Suppressor macrophage (primary cell): ENCODE measurements at places on chromosomes 7 and 10.

DNA sequence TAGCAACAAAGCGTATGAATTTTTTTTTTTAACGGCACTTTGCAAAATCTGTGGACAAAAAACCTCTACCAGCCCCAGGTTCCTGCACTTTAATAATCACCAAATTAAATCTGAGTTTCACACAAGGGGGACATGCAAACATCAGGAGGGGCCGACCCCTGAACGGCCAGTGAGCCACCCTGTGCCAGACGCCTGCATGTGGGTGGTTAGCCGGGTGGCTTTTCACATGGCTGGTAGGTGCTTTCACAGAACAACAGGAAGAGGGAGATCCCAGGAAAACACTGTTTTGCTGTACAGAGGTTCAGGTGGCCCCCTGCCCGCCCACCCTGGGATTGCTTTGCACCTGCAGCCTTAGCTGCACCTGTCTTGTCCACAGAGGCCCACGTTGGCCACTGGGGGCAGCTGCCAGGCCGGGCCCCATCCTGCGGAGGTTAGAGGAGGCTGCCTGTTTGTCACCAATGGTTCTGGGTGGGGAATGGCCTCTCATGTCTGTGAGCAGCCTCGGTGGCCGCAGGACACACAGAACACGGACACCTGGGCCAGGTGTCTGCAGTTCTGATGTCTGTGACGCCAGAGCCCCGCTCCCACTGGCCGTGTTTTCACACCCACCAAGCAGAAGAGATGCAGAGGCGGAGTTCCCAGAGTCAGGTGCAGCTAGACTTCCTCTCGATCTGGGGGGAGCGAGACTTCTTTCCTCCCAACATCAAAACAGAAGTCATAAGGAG, 107.7 kb downstream of the FAM53B start:
- DNase-seq: no peak

- DNase-seq: no peak
These were observed 157.1 kb downstream of the BBS9 start for GRCh38 chr7:33286501-33286900.

DNA sequence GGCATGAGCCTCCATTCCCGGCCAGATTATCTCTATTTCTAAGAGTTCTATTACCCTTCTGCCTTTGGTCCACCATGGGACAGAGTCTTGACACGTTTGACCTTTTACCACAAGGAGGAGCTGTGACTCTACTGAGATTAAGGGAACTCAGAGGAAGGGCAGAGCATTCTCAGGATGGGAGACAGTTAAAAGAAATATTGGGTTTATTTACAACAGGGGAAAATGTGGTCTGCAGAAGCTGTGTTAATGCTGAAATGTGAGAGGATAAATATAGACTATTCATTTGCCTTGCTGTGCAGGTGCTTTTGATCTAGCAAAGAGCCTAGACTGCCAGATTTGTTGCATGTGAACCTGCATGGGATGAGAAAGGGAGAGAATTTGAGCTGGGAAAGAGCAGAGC, 45.8 kb upstream of the PRSS58 start:
- peak; percentile 43 for DNase-seq

- peak; percentile 85 for DNase-seq
These were observed 108.5 kb upstream of the TMEM168 start for GRCh38 chr7:112898432-112899290.

GRCh38 chr10:91762878-91763277, 35.3 kb upstream of the TNKS2 start:
- DNase-seq: no peak

- no peak for DNase-seq
These were observed 99.8 kb downstream of the CCDC71L start for GRCh38 chr7:106561151-106561550.

- DNase-seq: peak; percentile 76
These were observed 14.9 kb downstream of the DUSP5 start for GRCh38 chr10:110512461-110513187.

DNA sequence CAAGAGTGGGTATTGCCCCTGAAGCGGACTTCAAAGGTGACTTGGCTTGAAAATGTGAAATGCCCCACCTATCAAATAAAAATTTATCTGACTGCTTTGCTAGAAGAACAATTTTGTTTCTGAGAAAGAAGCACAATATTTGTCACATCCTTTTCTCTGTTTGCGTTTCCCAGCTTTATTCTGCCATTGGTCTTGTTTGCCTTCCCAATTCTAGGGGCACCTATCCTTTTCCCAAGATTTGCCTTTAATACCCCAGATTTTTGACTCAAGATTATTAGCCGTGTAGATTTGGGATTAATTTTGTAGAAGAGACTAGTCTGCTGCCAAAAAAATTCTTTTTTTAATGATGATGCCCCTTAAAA, 110.2 kb upstream of the LRGUK start:
- no peak for DNase-seq

GRCh38 chr7:11213266-11213665, 239.6 kb downstream of the PHF14 start:
- no peak for DNase-seq

GRCh38 chr7:43766564-43766963, 8.1 kb downstream of the BLVRA start:
- DNase-seq: peak; percentile 39

DNA sequence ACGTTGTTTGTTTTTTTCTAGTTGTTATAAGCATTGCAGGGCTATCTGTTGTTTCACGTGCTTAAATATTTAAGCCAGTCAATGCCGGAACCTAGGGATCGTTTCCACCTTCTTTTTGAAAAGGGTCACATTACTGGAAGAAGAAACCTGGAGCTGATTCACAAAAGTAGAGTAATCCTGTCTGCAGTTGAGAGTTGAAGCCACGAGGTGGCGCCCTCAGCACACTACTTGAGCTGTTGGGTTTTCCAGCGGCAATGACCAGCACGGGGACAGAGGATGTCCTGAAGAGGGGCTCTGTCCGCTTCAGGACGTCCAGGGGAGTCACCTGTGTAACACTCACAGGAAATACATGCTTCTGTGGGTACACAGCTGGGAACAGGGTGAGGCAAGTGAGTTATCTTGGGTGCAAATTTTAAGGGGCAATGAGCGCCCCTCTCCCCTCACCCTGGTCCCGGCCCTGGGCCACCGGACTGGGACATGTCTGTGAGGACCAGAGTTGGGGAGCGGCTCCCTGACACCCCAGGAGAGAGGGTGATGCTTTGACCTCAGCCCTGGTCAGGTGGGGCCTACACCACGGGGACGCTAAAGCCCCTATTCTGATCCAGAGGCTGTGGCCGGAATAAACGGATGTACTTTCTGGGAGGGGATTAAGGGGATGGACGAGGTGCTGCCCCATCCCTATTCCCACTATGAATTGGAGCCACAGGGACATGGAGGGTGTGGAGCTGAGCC, 26.3 kb upstream of the WDFY4 start:
- DNase-seq: peak; percentile 85

DNA sequence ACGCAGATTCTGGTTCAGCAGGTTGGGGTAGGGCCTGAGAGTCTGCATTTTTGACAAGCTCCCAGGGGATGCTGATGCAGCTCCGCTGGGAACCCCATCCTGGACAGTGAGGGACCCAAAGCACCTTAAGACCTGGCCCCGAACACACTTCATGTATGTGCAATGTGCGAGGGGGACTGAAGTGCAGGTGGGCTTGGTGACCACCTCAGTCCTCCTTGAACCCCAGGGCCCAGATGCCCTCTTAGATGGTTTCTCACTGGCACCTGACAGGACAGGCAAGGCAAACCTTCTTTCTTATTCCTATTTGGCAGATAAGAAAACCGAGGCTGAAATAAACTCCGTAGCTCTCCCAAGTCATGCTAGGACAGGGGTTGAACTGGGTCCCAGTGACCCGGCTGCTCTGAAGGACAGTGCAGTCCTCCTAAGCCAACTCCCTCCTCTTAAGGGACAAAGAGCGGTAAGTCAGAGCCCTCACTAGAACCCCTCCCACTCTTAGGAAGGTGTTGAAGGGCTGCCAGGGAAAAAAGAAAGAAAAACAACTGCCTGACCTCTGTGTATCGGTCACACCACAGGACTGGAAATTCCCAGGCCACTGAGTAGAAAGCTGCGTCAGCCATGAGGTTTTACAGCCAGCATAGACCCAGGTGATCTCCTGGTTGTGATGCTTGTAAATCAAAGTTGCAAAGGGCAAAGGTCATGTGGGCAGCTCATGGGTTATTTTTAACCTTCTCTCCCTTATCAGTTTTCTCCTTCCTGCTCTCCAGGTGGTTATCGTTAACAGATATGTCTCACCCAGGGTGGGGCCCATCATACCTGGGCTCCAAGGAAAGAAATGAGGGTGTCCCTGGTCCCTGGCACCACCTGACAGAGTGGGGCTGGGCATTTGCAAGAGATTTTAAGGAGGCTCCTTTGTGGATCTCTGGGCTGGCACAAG, 90.9 kb upstream of the SMNDC1 start:
- no peak for DNase-seq
